ENCODE measurements at places on chromosomes 11 and 22. TPM values are rescaled to one million over a fixed set of nuclear protein-coding genes. Genes with fewer than 3 reads are reported as not detected.

- DNase-seq: no peak
Measured at GRCh38 chr11:71582309-71582895, at the start of gene KRTAP5-11. KRTAP5-11 (minus strand) TSS chr11:71582875; CDS start chr11:71582837, 38 bp downstream.

GRCh38 chr11:20450829-20451228 lies 63.3 kb downstream of the PRMT3 start:
- no peak for DNase-seq

DNA sequence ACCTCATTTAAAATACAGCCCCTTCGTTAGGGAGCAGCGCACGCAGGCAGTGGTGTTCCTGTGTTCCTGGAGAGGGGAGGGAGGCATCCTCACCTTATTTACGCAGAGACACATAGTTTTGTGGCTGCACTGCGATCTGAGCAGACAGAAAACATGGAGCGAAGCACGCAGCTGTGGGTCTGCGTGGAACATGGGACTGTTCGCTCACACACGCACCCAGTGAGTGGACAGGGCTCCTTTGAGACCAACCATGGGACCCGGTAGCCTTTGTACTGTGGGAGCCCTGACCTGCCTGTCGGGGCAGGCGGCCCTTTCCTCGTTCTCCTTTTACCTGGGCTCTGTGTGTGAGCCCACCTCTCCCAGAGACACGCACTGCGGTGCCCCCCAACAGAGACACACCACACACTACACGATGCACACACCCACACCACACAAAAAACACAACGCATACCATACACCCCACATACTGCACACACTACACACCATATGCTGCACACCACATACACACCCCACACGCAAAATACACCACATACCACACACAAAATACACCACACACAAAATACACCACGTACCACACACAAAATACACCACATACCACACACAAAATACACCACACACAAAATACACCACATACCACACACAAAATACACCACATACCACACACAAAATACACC lies 1245.7 kb downstream of the BRD1 start:
- DNase-seq: no peak

- no peak for DNase-seq
Measured at GRCh38 chr11:110797453-110797852, 85.2 kb upstream of the ARHGAP20 start.

DNA sequence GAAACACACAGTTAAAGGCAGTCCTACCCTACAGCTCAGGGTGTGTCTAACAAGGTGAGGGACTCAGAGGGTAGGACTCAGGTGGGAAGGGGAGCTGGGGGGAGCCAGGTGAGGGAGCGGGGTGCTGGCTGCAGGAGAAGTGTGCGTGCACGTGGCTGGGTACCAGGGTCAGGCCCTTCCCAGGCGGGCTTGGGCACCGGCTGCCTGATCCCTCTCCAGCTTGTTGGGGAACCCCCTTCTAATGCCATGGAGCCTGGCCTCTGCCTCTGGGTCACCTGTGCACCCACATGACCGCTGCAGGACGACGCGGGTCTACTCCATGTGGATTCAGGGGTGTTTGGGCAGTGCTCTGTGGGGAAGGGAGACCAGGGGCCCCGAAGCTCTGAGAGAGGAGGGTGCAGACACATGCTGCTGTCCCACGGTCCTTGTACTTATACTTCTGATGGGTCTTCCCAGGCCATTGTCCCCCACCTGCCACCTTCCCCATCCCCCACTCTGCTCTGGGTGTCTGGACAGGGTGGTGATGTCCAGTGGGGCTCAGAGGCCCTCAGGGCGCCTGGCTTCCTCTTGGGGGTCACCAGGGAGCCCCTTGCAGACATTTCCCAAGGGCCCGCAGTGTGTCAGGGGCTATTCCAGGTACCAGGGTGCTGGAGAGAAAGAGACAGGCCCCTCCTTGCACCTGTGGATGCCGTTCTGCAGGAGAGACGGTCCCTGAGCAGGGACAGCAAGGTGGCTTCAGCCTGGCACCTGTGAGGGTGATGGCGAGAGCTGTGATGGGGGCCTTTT lies 10.4 kb upstream of the MRGPRD start:
- no peak for DNase-seq

GNB1L gene
- 11.0 TPM for total RNA-seq

SIPA1 gene
- total RNA-seq: 34.5 TPM

DNA sequence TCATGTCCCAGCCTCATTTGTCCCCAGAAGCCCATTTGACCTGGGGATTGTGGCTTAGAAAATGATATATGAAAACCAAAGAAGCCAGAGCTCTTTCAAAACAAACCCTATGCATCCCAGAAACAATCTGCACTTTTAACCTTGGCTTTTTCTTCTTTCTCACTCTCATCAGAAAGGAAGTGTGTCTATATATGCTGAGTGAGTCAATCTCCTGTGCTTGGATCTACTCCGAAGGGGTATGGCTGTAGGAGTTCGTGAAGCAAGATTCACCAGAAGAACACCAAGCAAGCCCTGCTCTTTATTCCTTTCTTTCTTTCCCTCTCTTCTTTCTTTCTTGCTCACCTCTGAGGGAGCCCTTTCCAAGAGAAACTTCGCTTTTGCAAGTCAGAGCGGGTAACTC lies 636 bp downstream of the PAMR1 start:
- no peak for DNase-seq

KCTD14 gene
- 0.97 TPM for total RNA-seq

GRCh38 chr11:128484172-128484571 lies 103.2 kb downstream of the ETS1 start:
- no peak for DNase-seq

- no peak for DNase-seq
Measured at GRCh38 chr11:67116758-67117105, 2.3 kb upstream of the KDM2A start.

GRCh38 chr11:76007166-76007565 lies 192.2 kb downstream of the UVRAG start:
- no peak for DNase-seq

GRCh38 chr11:44857490-44858090 lies 93.1 kb downstream of the TP53I11 start:
- no peak for DNase-seq

GRCh38 chr11:93608364-93608763 lies 53.1 kb upstream of the CEP295 start:
- no peak for DNase-seq

DNA sequence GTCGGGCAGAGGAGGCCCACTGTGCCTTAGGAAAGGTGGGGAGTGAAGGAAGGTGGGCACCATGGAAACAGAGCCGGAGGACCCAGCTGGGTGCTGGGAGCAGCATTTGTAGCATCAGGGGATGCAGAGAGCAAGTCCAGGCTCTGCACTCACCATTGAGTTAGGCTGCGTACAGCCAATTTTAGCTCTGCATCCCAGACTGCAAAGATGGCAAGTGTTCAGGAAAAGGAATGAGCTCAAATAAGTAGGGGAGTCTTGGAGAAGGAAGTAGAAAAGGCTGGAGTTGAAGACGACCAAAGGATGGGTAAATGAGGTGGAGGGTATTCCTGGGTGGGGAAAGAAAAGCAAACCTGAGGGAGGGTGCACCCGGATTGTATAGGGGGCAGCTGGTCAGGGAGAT lies 31.6 kb upstream of the ETS1 start:
- no peak for DNase-seq

SAA1 gene
- total RNA-seq: 0.43 TPM

- peak; percentile 37 for DNase-seq
Measured at GRCh38 chr11:72478669-72479068, 44.3 kb upstream of the CLPB start.

APLP2 gene
- 180 TPM for total RNA-seq

DNA sequence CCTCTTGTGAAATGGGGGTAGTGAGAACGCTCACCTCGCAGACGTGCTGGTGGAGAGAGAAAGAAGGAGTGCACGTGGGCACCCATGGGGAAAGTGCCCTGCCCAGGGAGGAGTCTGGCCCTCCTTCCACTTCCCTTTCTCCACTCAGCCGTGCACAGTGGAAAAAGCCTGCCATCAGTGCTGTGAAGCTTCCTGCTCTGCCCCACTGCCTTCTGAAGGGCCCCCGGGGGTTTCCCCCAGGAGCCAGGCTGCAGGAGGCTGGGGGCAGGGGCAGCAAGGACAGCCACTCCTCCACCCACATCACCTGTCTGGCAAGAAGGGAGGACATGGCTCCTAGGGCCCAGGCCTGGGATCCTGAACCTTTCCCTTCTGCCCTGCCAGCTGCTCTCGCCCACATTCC lies 7.6 kb downstream of the TP53I11 start:
- DNase-seq: no peak

DNA sequence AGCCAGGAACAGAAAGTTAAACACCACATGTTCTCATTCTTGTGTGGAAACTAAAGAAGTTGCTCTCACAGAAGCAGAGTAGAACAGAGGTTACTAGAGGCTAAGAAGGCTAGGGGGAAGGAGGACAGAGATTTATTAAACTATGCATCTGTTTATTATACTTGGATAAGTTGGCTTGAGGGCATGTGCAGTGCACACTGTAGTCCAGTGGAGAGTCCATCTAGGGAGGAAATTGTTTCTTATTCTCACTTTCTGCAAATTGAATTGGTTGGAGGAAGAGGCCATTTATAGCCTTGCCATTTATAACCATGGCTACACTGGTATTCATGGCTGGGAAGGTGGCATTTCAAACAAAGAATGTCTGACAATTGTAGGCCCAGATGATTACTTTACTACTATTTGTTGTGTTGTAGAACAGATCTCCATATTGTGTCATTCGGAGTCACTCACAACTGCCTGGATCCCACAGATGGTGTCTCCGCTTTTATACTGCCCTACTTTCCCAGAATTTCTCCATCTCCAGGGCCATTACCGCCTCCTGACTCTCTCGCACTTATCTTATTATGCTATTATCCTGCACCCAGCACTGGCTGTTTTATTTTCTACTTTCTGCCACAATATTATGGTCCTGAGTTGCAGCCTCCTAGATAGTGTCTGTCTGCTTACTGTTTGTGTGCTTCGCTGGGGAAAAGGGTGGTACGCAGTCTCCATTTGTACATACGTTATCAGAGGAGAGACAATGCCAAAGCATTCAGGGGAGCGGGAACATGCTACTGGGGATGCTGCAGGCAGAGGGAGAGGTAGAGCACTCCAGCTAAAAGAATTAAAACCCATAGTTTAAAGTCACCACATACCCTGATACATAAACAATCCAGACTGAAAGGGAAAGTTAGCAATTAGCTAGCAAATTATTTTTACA lies 169.3 kb upstream of the BLID start:
- DNase-seq: no peak

DNA sequence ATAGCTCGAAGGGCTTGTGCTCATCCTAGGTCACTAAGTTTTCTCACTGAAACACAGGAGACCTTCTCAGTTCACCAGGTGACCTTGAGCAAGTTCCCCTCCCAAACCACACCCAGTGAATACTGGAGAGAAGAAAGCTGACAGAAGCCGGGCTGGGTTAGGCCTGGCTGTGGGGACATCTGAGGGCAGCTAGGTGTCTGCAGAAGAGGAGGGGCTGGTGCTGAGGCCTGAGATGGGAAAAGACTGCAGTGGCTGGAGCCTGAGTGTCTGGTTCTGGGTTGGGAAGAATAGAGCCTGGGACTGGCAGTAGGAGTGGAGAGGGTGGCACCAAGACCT lies 602 bp upstream of the INPP5J start:
- no peak for DNase-seq

MS4A6E gene
- total RNA-seq: not detected

- DNase-seq: no peak
Measured at GRCh38 chr11:33320814-33321330, 63.7 kb downstream of the HIPK3 start.

NOX4 gene
- 5.2 TPM for total RNA-seq

- DNase-seq: no peak
Measured at GRCh38 chr22:17741866-17742526, 32.3 kb downstream of the BID start.

- no peak for DNase-seq
Measured at GRCh38 chr11:110454609-110455008, 24.9 kb downstream of the FDX1 start.

DNA sequence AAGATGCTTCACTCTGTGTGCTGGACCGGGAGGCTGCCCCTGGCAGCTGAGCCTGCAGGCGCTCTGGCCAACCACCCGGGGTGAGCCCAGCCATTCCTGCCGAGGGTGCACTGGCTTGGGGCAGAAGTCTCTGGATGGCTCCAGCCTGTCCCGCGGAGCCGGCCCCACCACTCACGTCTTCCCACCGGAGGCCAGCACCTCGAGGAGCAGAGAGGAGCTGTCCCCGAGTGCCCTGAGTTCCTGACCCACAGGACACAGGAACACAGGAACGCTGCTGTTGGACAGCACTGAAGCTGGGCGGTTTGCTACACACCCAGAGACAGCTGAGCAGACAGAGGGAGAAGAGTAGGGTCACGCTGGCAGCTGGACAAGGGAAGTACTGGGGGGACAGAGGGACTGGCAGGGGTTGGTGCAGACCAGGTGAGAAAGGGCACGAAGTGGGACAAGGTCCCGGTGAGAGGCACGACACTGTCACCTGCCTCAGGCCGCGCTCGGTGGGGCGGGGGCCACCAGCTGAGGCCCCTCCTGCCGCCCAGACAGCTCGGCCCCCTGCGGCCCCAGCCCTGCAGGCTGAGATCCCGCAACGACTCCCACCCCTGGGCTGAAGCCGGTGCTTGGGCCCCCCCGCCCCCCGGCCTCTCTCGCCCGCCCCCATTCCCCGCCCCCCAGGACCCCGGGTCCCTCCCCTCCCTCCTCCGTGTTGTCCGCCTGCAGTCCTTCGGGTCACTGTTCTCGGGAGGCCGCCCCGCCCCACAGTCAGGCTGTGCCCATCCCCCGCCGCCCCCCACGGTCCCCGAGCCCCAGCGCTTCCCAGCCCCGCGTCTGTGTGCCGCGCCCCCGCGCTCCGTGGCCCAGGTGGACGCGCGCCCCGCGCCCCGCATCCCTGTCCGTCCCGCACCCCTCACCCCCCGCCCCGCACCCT lies 624 bp upstream of the B4GALNT4 start:
- peak; percentile 11 for DNase-seq

GRCh38 chr11:96134602-96135001 lies 208.4 kb downstream of the MAML2 start:
- peak; percentile 51 for DNase-seq

ACTN3 gene
- total RNA-seq: not detected

DNA sequence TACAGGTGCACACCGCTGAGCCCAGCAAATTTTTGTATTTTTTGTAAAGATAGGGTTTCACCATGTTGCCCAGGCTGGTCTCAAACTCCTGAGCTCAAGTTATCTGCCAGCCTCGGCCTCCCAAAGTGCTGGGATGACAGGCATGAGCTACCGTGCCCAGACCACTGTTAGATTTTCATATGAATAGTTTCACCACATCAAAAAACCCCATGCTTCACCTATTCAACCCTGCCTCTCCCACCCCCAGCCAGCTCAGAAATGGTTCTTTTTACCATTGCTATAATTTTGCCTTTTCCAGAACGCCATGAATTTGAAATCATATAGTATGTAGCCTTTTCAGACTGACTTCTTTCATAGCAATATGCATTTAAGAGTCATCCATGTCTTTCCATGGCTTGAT lies 37.9 kb downstream of the CDPF1 start:
- no peak for DNase-seq

GRCh38 chr22:37021710-37022482 lies 2.4 kb downstream of the MPST start:
- peak; percentile 50 for DNase-seq

- DNase-seq: peak; percentile 8
Measured at GRCh38 chr11:118398791-118399559, 2.4 kb upstream of the ATP5MG start.

- DNase-seq: peak; percentile 74
Measured at GRCh38 chr22:37782340-37783168, 25.2 kb upstream of the GCAT start.

LARGE2 gene
- not detected for total RNA-seq

GRCh38 chr11:59756558-59756840 lies 1.3 kb downstream of the STX3 start:
- DNase-seq: peak; percentile 8

MMP27 gene
- total RNA-seq: not detected

Measured in fibroblast of villous mesenchyme (primary cell).